SHP77 (cell line): ENCODE measurements at places on chromosomes 13 and 19.
A peak's percentile ranks its signal among the peaks of the same experiment; 100 is the strongest.

GRCh38 chr19:41564515-41565378, 11.2 kb upstream of the CEACAM21 start:
- DNase-seq = no peak

DNA sequence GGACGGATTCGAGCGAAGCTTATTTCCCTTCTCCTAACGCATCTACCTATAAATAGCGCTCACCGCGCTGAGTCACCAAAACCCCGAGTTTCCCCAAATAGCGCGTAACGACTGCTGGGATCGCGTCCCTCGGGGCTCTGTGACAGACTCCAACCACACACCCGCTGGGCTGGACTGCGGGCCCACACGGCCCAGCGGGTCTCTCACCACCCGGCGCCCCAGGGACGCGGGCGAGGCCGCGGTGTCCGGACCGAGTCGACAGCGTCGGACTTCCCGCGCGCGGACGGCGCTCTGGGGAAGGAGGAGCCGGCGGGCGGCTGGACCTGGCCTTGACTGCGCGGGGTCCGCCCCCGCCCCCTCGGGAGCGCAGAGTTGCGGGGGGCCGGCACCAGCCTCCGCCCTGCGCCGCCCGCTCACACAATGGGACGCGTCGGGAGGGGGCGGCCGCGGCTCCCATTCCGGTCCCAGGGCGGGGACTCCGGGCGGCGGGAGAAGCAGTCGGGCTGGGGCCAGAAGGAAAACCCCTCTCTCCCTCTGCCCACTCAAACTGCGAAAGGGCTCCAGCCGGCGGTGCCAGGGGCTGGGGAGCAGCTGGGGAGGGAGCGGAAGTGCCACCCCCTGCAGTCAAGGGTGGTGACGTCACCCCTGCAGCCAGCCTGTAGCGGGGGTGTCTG, 108.8 kb downstream of the KCNRG start:
- DNase-seq = peak; percentile 92

GRCh38 chr13:44417446-44417845, 43.8 kb downstream of the SERP2 start:
- DNase-seq = no peak

GRCh38 chr13:113537909-113538688, 46.5 kb upstream of the TFDP1 start:
- DNase-seq = no peak

DNA sequence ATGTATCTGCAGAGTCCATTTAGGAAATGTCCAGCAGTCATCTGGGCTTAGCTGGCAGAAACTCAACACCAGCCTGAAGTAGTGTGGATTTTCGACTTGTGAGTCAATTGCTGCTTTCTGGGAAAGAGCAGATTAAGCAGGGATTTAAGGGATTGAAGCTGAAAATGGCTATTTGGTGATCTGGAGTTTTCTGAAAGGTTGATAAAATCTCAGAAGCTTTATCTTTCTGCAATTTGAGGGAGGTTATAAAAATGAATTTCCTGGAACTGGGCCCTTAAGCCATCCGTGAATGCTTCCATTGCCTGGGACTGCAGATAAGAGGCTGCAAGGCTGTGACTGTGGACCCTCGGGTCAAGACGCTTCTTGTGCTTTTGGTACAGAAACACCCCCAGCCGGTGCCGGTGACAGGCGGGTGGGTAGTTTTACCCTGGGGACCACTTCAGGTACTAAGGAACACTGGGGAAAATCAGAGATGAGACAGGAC, 61.5 kb downstream of the COL4A1 start:
- no peak for DNase-seq

DNA sequence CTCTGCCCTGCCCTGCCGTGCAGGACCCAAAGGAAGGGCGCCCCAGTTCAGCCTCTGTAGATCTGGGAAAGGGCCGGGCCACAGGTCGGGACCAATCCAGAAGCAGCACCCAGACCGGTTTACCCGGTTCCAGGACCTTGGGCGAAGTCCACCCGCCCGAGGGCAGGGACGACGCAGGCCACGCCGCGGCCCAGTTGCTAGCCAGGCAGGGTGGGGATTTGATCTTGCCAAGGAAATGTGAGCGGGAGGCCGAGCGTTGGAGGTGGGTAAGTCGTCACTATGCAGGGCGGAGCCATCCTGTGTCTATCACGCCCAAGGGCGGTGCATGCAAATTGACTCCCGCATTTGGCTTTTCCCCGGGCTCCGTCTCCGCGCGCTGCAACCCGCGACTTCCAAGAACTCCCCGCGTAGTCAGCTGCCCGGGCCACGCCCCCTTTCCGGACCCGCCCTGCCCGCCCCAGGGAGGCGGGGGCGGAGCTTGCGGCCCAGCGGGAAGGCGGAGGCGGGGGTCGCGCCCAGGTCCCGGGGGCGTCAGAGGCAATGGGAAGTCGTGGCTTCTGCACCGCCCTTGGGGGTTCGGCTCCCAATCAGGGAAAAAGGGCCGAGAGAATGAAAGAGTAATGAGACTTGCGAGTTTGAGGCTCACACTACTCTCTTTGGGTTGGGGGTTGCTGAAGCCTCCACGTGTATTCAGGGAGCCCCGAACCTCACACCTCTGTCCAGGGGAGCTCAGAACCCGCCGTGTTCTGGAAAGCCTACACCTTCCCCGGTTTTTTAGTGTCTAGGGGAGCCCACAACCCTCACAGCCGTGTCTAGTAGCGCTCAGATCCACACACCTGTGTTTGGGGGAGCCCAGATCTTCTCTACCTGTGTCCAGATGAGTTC, 12.8 kb downstream of the IER2 start:
- DNase-seq = peak; percentile 92

- no peak for DNase-seq
These were observed 13.5 kb downstream of the PPP1R13L start for GRCh38 chr19:45391346-45391745.

- no peak for DNase-seq
These were observed 211.5 kb downstream of the URI1 start for GRCh38 chr19:30153326-30154210.

DNA sequence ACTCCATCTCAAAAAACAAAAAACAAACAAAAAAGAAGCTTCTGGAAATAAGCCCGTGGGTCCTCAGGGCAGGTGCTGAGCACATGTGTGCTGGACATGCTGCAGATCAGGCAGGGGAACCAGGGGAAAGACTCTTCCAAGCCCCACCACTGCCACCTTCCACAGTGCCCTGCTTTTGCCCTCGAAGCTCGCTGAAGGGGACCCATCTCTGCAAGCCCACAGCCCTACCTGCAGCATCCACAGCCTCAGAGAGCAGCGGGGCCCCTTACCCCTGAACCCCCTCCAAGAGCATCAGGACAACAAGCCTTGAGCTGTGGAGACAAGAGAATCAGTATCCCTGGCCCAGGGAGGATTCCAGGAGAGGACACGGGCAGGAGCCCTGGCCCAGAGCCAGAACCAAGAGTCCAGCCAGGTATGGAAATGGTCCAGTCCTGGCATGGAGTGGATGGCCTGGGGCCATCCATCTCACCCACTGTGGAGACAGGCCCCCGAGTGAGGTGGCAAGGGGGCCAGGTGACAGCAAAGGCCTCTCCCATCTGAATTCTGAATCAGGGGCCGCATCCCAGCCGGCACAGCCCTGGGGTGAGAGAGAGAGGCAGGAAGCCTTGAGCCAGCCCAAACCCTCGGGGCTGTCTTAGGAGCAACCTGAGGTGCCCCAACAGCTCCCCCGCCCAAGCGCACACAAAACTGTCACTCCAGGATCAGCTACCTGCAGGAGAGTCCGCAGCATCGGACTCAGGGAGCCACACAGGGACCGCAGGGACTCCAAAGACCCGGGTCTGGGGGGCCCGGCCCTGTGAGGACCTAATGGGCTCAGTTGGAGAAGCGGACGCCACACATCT, 51.8 kb upstream of the TPM4 start:
- no peak for DNase-seq

- no peak for DNase-seq
These were observed 24.4 kb upstream of the MTIF3 start for GRCh38 chr13:27474751-27475268.

- no peak for DNase-seq
These were observed 697.3 kb downstream of the PCDH9 start for GRCh38 chr13:66532845-66533244.

DNA sequence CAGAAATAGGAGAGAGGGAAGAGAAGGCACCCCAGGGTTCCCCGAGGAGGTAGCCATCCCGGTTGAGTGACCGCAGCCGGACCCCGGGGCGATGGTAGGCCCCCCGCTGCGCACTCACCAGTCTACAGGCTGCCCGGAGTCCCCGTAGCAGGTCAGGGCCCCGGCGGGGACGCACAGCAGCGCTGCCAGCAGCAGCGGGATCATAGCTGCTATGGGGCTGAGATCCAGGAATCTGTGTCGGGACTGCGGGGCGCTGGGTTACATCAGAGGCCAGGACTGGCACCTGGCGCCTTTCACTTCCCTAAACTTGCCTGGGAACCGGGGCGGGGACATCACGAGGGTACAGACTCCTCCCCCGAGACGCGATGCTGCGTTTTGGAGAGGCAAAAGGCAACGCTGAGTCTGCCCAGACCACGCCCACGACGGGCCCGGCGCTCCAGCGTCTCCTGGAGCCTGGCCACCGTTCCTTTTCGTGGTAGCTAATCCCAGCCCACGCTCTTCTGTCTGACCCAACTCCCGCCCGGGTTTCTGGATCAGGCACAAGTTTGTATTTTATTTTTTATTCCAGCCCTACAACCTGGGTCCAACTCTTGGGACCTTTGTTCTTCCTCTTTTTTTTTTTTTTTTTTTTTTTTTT, at the start of gene DNASE2:
Gene DNASE2, minus strand, starts transcription at position 278 of the 637 bp plus-strand sequence. Its CDS starts 74 bp downstream, at position 204.
- DNase-seq = peak; percentile 93

DNA sequence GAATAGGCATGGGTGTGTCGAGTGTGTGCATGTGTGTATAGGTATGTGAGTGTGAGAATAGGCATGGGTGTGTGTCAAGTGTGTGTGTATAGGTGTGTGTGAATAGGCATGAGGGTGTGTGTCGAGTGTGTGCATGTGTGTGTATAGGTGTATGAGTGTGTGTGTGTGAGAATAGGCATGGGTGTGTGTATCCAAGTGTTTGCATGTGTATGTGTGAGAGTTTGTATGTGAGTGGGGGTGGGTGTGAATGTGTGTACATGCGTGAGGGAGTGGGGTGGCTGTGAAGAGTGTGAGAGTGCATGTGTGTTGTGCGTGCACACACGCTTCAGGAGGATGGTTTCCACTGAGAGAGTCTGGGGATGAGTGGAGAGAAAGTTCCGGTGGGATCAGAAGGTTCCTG, 13.5 kb downstream of the EVI5L start:
- DNase-seq = no peak

DNA sequence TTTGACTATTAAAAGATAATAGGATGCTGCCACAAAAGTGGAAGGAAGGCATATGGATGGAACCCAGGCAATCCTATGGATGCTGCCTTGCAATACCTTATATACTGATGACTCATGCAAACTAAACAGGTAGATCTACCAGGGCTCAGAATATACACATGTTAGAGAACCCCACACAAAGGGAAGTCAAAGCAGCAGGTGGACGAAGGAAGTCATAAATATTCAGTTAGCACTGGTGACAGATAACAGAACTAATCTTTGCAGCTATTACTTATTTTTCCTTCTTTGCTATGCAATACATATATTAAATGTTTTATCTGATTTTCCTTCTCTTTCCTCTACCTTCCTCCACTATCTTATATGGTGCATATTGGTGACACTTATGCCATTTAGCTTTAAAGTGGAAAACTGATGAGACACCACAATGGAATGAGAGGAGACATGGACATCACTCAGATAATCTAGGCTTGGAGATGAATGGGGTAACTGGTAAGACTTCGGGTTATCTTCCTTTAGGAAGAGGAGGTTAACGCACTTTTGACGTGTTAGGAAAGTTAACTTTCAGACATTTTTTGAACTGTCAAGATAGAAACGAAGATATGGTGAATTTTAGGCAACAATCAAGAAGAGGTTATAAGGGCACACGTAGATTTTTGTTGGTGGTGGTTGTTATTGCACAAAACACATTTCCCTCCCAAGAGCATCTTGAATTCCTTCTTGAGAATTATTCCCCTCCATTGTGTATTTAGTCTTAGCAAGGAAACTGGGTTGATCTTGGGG, 39.8 kb upstream of the MBNL2 start:
- peak; percentile 61 for DNase-seq

- no peak for DNase-seq
These were observed 116.1 kb downstream of the LRCH1 start for GRCh38 chr13:46668931-46669525.

- DNase-seq = no peak
These were observed 628.2 kb upstream of the SLITRK5 start for GRCh38 chr13:87042946-87043345.

GRCh38 chr13:23365652-23366051, 67.8 kb downstream of the SACS start:
- no peak for DNase-seq

DNA sequence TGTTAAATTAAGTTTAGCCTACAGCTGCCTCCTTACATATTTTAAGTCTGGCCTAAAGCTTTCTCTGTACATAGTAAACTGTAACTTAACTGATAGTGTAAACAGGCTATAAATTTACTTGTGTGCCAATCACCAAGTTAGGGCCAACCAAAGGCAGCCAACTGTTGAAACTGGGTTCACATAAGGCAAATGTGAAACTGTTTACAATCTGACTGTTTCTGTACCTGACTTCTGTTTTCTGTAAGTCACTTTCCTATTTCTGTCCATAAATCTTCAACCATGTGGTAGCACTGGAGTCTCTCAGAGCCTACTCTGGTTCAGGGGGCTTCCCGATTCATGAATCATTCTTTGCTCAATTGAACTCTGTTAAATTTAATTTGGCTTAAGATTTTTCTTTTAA, 103.1 kb downstream of the RAP2A start:
- no peak for DNase-seq

DNA sequence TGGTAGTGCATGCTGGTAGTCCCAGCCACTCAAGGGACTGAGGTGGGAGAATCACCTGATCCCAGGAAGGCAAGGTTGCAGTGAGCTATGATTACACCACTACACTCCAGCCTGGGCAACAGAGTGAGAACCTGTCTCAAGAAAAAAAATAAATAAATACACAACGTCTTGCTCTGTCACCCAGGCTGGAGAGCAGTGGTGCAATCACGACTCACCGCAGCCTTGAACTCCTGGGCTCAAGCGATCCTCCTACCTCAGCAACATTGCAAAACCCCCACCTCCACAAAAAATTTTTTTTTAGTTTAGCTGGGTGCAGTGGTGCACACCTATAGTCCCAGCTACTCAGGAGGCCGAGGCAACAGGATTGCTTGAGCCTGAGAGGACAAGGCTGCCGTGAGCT, 8.8 kb downstream of the TPM4 start:
- DNase-seq = no peak

DNA sequence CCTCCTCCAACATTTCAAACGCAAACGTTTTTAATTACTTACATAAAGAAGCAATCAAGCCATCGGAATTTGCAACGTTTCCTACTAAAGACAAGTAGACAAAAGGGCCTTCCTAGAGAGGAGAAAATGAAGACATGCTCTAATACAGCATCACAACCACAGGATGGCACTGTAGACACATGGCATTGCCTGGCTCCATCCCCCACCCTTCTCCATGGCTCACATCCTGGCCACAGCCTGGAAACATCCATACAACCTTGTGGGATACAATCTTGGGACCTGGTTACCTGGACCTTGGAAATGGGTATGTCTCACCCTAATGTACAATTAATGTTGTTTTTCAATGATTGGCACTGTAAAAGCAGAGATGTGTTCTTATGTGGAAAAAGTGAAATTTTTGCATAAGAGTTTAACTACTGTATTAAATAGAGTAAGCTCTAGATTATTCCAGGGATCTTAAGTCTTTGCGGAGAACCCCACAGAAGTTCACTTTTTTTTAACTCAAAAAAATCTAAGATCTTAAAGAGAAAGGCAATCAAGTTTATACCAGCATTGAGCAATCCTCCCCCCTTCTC, 21.5 kb downstream of the EBPL start:
- DNase-seq = peak; percentile 45

- no peak for DNase-seq
These were observed 192.3 kb downstream of the TEX29 start for GRCh38 chr13:111512707-111513106.
